ENCODE measurements at places on chromosomes 5 and 9.
A peak's percentile ranks its signal among the peaks of the same experiment; 100 is the strongest.

DNA sequence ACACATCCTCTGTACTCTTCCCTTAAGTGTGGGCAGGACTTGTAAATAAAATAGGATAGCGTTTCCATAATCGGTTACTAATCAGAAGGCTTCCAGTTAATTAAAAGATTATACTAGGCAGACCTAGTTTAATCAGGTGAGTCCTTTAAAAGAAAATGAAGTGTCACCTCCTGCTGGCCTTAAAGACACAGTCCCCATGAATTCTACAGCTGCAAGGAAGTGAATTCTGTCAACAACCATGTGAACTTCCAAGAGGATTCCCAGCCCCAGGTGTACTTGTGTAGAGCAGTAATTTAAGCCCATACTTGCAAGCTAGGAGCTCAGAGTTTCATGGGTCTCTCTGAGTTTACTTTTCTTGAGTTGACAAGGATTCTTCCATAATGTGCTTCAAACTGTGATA lies 918.3 kb downstream of the DTWD2 start:
- no peak for DNase-seq

DNA sequence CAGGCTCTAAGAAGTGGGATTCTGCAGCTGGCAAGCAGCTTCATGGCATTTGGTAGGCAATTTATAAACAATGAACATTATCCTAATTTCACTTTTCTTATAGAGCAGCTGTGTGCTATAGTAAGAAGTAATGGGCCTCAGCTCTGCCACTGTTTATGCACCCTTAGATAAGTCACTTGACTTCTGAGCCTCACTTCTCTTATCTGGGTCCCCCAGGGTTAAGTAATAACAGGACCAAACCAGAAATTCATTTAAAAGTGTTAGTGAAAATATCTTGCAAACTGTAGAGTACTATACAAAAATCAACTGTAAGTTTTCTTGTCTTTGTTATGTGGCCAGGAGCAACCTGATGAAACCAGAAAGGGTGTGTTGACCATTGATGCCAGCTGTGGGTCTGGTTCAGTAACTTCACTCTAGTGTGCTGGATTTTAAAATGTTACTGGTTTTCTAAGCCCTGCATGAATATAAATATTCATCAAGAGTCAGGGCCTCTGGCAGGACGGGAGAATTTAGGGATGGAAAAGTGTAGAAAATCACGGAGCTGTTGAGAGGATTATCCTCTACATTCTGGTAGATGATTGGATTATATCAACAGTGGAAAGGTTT lies 24.2 kb downstream of the TNFAIP8 start:
- no peak for DNase-seq

DNA sequence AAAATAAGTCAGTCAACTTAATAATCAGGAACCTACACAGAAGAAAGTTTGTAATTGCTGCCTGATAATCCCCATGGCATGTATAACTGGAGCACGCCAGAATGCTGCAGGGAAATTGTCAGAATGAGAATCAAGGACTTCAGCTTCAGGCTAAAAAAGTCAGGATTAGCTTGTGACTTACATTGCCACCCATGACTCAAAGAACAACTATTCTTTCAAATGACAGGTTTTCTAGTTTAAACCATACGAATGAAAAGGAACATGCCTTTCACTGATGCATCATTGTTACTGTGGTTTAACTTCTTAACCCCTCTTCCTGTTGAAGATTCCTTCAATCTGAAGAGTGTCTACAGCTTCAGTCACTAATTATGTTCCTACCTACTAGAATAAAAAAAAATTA lies 112.4 kb downstream of the ISL1 start:
- DNase-seq = peak; percentile 64

DNA sequence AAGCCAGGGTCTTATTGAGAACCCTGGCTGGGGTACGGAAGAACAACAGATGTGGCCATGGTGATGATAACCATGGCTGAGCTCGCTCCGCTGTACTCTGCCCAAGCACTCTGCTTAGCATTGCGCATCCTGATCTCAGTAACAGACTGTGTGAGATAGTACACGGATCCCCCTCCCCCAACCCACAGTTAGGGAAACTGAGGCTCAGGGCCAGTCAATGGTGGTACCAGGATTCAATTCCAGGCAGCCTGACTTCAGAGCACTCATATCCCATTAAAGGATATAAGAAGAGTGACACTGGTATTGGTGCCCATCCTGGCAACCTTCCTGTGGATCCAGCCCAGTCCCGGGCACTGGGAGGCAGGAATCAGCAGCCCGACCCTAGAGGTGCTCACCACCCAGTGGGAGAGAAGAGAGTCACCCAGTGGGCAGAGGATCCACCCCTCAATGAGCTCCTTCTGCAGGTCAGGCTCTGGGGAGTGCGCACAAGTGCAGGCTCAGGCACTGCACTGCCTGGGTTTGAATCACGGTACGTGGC lies 26.5 kb upstream of the KIF12 start:
- no peak for DNase-seq

DNA sequence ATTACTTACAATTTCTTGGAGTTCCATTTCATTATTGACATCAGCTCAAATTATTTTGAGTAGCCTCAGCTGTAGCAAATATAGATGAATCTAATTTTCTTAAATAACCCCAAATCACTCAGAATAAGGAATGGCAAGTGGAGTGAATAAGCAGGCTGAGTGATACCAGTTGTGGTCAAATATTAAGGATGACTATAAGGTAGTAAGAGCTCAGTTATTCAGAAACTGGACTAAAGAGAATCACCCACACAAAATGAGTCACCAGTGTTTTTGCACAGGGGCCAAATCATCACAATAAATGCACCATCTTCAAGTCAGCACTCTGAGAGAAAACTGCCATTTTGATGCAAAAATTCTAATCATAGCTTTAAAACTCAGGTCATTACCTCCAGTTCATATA lies 128.9 kb upstream of the TARS1 start:
- DNase-seq = peak; percentile 94

DNA sequence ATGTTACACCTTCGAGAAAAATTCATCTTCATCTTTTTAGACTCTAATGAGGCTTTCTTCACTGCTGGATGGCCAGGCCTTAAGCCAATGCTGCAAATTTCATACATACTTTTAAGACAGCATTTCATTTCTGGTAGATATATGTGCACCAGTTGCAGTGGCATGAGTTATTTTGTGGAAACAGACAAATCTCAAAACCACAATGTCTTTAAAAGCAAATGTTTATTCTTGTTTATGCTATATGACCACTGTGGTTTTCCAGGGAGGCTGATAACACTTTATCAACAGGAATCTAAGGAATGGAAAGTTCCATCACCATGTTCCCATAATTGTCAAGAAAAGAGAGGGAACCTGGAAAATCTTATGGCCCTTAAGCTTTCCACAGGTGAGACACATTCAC lies 27.7 kb downstream of the CDH9 start:
- DNase-seq = no peak

DNA sequence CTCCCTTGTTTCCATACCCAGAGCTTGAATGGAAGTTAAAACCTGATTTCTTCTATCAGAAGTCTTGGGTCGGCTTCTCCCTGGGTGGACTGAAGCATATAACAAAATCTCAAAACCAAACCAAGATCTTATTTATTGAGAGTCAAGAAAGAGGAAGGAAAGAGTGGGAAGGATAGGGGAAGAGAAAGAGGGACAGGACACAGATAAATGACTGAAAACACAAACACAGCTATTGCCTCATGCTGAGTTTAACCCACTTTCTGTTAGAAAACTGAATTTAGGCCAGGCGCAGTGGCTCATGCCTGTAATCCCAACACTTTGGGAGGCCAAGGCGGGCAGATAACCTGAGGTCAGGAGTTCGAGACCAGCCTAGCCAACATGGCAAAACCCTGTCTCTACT lies 92.9 kb downstream of the PALM2AKAP2 start:
- no peak for DNase-seq

GRCh38 chr5:109703829-109704228 lies 14.1 kb downstream of the MAN2A1 start:
- DNase-seq = no peak

DNA sequence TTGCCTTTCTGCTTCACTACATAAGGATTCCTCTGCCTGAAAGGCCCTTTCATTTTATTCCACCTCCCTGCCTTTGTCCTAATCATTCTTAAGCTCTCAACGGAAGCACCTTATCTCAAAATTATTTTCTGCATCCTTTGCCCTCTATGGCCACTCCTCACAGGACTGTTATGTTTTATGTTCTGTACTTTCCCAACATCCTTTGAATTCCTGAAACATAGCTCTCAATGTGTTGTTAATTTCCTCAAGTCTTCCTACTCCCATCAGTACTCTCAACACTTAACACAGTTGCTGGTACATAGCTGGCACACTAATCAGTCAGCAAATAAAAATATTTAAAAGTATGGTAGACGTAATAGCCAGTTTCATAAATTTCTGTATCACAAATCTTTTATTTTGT lies 193.0 kb downstream of the RFX3 start:
- no peak for DNase-seq

DNA sequence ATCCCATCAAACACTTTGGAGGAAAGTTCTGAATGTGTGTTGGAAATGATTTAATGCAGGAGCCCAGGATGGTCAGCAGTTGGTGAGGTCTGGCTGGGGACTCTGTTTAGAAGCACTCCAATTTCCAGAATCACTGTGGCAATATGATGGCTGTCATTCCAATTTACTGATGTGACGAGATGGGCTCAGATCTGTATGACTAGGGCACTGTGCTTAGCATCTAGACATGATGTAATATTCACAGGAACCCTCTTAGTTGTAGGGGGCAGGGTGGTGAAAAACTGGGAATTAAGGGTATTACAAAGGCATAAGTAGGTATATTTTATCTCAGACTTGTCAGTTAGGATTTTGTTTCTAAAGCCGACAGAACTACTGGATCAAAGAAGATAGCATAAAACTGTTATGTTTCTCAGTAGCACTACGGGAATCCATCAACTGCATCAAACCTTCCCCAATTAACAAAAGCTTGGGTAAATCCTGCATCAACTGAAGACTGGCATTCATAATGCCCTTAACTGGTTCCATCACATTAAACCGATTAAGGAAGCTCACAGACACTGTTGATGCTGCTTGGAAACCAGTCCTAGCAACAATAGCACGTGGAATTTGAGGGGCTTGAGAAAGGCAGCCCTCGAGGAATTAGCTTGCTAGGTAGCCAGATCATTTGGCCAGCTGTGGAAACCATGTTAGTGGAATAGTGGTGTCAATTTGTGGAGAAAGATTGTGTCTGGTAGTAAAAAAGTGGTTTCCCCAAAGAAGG lies 86.1 kb downstream of the SV2C start:
- DNase-seq = no peak

GRCh38 chr5:75046366-75047142 lies 5.8 kb downstream of the GCNT4 start:
- DNase-seq = no peak

- peak; percentile 69 for DNase-seq
Measured at GRCh38 chr5:5316334-5316733, 106.1 kb upstream of the ICE1 start.

GRCh38 chr9:32218100-32218767 lies 166.2 kb upstream of the ACO1 start:
- no peak for DNase-seq

GRCh38 chr9:74867483-74867882 lies 20.2 kb downstream of the TRPM6 start:
- no peak for DNase-seq

- no peak for DNase-seq
Measured at GRCh38 chr9:113349445-113350094, at the start of gene BSPRY. Gene BSPRY (plus strand): TSS chr9:113349541. CDS start chr9:113349580, 39 bp downstream.

DNA sequence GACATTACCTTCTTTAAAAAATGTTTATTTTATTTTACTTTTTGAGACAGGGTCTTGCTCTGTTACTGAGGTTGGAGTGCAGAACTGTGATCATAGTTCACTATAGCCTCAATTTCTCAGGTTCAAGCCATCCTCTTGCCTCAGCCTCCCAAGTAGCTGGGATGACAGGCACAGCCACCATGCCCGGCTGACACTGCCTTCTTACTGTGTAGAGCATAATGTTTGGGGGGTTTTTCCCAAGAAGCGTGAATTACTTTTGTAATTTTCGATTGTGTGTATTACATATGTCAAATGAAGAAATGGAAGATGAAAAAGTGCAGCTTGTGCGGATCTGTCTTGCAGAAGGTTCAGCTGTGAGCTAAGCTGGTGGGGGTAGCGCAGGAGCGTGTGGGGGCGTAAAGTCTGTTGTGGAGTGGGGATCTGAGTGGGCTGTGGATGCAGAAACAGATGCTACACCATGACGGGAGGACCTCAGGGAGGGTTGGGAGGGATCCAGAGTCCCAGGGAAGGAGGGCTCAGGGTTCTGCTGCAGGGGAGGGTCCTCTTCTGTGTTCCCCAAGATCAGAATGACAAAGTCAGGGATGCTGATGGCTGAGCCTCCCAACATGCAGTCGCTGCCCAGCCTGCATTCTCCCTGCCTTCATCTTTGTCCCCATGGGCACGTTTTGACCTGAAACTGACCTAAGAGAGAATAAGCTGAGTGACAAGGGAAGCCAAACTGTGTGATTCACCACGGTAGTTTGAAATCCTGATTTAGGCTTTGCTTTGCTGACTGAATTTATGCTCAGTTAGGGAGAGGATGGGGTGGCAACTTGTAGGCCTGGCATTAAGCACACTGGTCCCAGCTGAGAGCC lies 6.8 kb upstream of the ANKRD33B start:
- no peak for DNase-seq

DNA sequence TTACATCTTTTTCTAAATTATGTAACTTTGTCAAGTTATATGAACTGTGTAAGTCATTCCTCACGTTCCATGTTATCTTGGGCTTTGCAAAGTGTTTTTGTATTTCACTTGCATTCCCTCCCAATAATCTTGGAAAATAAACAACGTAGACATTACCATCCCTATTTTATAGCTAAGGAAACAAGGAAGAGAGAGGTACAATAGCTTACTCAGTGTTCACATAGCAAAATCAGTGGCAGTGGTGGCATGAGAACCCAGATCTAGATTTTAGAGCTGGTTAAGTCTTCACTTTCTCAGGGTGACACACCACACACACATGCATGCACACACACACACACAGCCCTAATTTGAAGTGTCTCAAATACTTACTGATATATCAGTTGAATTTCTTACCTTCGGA lies 34.1 kb downstream of the NSA2 start:
- DNase-seq = no peak

DNA sequence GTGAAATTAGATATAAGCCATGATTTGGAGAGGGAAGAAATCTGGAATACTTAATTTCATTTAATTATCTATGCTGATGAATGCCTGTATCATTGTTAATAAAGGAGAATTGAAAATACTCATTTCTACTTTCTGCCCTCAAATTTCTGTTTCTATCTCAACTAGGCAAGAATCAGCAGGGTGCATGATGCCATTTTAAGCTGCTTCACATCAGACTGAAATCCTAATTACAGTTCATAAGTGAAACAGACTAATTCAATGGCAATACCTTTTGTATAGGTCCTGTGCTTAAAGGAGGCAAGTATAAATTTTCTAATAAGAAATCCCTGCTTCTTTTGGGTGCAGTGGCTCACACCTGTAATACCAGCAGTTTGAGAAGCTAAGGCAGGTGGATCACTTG lies 22.3 kb upstream of the TAL2 start:
- no peak for DNase-seq

DNA sequence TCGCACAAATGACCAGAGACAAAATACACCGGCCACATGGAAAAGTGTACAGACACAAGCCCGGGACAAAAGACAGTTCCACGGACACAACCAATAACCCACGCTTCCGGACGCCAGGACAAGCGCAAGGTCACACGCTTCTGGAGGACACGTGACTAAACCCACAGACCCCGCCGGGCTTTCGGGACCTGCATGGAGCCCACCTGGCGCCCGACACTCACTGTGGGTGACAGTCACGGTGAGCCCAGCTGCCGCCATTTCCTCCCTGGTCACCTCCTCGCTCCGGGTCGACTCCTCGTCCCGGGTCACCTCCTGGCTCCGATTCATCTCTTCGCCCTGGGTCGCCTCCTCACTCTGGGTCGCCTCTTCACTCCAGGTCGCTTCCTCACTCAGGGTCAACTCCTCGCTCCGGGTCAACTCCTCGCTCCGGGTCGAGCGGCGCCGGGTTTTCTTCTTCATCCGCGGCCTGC lies 470 bp downstream of the BAG1 start:
- DNase-seq = peak; percentile 8
